Cortex of kidney (tissue), 1 donor: ENCODE measurements at places on chromosomes 1 and 21.

DNA sequence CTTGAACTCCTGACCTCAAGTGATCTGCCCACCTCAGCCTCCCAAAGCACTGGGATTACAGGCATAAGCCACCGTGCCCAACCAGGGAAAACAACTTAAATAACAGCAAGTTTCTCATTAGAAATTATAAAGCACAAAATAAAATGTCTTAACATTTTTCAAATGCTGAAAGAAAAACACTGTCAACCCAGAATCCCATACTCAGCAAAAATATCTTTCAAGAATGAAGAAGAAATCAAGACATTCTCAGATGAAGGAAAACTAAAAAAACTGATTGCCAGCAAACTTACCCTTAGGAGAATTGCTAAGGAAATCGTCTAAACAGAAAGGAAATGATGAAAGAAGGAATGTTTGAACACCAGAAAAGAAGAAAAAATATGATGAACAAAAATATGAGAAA lies 191.1 kb upstream of the NR5A2 start:
- DNase-seq, result no peak

DNA sequence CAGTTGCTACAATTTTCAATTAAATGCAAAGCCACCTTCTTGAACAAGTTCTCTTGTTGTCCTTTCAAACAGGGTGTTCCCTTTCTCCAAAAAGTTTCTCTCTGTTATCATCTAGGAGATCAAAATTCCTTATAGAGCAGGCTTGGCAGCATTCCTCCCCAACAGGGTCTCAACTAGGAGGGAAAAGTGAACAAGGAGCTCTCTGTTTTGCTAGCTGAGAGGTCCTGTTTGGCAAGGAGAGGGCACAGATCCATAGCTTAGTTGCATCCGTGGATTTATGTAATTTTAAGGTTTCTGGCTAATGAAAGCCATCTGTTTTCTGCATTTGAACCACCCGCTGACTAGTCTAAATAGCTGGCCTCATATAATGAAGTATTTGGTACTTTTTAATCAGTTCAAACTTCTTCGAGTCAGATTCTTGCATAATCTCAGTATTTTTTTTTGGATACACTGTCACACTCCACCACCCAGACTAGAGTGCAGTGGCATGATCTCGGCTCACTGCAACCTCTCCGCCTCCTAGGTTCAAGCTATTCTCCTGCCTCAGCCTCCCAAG lies 54.0 kb downstream of the APP start:
- no peak for DNase-seq

- no peak for DNase-seq
Observed at GRCh38 chr21:32889596-32889995, 118.0 kb upstream of the PAXBP1 start.

DNA sequence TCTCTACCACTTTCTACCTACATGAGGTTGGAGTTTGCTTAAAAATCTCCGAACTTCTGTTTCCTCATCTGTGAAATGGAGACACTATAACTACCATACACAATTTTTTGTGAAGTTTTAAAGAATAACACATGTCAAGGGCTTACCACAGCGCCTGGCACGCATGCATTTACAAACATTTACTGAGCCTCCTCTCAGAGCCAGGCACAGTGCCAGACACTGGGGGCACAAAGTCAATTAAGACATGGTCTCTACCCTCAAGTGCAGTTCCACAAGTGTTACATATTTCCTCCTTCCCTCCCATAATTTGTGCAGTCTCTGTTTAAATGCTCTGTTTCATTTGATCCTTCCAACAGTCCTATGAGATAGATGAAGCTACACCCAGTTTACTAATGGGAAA lies 356.4 kb upstream of the ESRRG start:
- DNase-seq, result no peak

GRCh38 chr21:40768056-40768455 lies 78.9 kb downstream of the DSCAM start:
- no peak for DNase-seq

GRCh38 chr1:228219962-228220780 lies 12.3 kb downstream of the OBSCN start:
- no peak for DNase-seq

- DNase-seq, result no peak
Observed at GRCh38 chr1:211742272-211742671, 66.9 kb upstream of the NEK2 start.

DNA sequence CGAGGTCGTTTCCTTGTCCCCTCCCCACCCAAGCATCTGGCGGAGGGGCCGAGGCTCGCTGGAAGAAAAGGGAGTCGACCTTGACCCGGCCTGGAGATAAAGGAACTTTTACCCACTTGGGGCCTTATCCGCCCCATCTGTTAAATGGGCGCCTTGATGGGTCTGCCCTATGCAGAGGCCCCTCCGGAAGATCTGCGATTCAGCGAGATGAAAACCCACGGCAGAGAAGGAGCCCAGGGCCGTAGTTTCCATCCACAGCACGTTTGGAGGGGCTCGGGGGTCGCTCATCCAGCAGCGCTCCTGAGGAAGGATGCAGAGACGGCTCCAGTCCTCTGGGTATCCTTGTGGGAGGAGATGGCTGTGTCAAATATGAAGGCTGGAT lies 518 bp downstream of the NCMAP start:
- DNase-seq, result no peak

- DNase-seq, result no peak
Observed at GRCh38 chr1:64944913-64945312, 21.4 kb downstream of the JAK1 start.

- DNase-seq, result no peak
Observed at GRCh38 chr1:95547005-95547404, 313.0 kb downstream of the RWDD3 start.

DNA sequence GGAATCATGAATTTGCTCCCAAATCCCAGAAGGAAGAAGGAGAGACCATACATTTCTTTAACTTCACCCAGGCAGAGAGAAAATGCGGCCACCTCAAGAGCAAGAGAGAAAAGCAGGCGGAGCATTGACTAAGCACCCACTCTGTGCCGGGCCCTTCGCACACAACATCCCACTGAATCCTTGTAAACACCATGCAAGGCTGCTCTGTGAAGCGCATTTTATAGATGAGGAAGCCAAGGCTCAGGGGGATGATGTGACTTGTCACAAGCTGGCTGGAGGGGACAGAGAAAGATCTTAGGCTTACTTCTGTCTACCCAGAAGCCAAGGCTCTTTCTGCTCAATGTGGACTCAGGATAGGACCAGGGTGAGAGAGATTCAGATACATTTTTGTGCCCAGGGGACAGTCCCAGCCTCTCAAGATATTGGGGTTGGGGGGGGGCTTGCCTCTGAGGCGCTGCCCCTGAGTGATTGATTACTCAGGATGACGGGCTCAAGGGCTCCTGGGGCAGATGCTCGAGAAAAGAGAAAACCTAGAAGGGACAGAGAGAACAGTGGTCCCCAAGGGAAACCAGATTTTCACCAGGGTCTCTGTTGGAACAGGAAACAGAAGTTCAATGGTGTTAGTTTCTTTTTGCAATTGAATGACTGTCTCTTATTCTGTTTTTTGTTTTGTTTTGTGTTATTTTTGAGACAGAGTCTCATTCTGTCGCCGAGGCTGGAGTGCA lies 19.5 kb downstream of the PADI2 start:
- no peak for DNase-seq

- DNase-seq, result no peak
Observed at GRCh38 chr1:53511933-53512806, 53.0 kb downstream of the DMRTB1 start.

GRCh38 chr1:182624577-182624976 lies 20.4 kb upstream of the RGS16 start:
- no peak for DNase-seq

DNA sequence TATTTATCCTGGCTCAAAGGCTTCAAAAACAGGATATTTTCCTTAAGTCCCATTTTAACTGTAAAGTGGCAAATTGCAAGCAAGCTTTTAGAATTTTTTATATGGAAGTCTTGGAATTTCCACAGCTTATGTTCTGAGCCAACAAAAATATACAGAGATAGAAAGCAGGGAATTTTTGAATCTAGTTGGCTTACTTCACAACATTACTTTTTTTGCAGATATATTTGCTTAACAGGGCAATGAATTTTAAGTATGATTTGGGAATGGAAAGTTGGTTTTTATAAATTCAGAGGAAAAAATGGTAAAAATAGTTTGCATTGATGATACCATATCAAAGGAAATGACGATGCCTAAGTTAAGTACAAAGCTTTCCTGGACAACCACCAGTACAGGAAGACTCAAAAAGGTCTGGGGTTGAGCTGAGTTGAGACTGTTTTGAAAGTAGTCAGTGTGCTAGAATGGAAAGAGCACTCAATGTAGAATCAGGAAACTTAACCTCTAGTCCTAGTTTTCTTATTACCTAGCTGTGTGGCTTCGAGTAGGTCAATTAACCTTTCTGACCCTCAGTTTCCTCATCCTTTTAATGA lies 11.0 kb upstream of the VCAM1 start:
- DNase-seq, result no peak

- DNase-seq, result no peak
Observed at GRCh38 chr1:199821029-199821779, 206.3 kb upstream of the NR5A2 start.

GRCh38 chr1:2044510-2045319 lies 5.5 kb upstream of the PRKCZ start:
- no peak for DNase-seq

DNA sequence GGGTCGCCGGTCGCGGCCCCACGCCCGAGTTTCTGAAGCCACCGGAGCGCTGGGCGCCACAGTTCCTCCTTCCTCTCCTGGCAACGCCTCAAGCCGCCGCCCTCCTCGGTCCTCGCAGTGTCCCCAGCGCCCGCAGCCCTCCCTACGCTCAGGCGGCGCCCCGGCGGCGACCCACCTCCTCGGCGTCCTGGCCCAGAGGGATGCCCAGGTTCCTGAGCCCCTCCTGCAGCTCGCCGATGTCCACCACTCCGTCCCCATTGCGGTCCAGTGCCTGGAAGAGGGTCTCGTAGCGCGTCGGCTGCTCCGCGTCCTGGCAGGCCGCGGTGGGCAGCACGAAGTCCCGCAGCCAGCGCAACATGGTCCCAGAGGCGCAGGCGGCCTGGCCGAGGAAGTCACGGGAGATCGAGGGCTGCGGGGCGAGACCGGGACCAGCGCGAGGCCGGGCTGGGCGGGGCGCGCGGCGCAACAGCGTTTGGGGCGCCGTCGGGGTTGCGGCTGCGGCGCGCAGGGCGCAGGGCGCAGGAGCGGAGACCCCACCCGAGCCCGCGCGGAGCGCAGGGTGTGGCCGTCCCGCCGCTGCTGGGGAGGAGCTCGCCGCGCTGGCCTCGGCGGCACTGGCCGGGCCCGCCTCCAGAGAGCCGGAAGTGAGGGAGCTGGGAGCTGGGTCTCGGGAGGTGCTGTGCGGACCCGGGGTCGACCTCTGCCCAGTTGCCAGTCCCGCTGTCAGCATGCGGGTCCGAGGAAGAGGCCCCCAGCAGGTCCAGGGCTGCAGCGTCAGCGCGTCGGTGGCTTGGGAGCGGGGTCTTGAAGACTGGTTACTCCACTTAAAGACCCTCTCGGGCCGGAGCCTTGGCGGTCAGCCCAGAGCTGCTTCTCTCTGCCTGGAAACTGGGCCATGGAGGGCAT lies at the start of gene SLC25A24:
TSS of gene SLC25A24 (minus strand) at position 563 of the 906 bp plus-strand sequence. CDS start at position 358, 205 bp downstream.
- peak; percentile 11 for DNase-seq

GRCh38 chr1:111569913-111570312 lies 49.7 kb upstream of the RAP1A start:
- DNase-seq, result no peak

DNA sequence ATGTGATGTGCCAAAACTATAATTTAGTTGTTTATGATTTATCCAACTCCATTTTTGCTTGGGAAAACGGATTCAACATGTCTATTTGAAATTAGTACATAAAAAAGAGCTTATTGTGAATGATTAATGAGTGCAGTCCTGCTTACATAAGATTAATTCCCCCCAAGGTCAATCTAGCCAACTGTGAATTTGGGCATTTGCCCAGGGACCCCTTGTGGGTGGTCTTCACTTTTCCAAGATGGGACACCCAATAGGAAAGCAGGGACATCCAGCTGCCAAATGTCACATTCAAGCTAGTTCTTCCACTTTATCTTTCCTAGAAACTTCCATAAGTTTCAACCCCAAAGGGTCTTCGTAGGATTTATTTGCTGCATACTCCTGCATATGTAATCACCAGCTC lies 362.4 kb upstream of the PKN2 start:
- DNase-seq, result no peak

- no peak for DNase-seq
Observed at GRCh38 chr1:151425103-151425502, 25.7 kb downstream of the PSMB4 start.

GRCh38 chr1:241596633-241597032 lies 43.5 kb downstream of the CHML start:
- no peak for DNase-seq

DNA sequence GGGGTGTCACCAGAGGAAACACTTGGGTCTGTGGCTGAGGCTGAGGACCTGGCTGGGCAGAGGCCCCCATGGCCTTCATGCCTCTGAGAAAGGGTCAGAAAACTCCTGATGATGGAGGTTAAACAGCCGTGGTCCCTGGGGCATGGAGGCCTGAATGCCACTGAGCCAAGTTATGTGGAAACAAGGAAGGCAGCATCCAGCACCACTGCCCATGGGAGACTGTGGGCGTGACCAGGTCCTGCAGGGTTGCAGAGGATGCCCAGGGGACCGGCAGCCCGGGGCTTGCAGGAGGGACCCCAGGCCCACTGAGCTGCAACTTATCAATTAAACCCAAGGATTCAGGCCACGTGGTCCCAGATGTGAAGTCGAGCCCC lies 18.9 kb upstream of the COL6A2 start:
- DNase-seq, result no peak

GRCh38 chr1:63668298-63668697 lies 75.1 kb downstream of the PGM1 start:
- no peak for DNase-seq

GRCh38 chr1:54502342-54502741 lies 45.7 kb upstream of the ACOT11 start:
- no peak for DNase-seq

DNA sequence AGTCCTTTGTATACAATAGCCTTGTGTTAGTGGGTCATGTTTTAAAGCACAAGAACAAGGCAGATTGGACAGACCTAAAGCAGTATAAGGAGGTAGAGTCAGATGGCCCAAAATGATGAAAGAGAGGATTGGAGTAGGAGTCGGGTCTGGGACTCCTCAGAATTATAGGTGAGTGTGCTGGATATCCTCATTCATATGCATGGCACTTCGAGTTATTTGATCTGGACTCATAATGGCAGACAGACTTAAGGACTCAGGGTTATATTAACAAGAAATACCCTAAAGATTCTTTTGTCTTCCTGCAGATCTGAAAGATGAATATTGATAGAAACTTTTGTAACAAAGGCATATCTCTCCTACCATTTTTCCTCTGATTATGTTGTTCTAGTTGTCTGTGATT lies 92.7 kb downstream of the GABPA start:
- no peak for DNase-seq

DNA sequence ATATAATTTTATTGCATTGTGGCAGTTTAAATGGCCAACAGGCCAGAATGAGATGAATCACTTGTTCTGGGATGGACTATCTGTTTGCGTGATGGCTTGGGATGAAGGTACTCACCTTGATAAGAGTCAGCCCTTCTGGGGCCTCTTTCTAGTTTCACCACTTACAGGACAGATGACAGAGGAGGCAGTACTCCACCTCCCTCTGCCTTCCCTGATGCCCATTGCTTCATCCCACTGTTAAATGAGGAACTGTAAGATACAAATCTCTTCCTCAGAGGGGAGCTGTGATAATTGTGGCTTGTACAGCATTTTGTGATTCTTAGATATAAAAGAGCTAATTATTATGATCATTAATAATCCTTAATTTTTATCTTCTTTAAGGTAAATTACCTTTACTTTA lies 3.7 kb upstream of the TCHH start:
- DNase-seq, result no peak
